NCI-H2227 treated with DMSO at 0.1 percent for 48 hours (cell line): ENCODE measurements at places on chromosomes 1 and 21.

GRCh38 chr1:54886724-54887664 is at the start of gene DHCR24:
DHCR24 (minus strand) TSS chr1:54887195; CDS start chr1:54887119, 76 bp downstream.
- DNase-seq = peak; percentile 88

GRCh38 chr1:201083741-201084140 is 28.5 kb downstream of the CACNA1S start:
- DNase-seq = no peak

- no peak for DNase-seq
These were observed 39.1 kb upstream of the FOXO6 start for GRCh38 chr1:41322101-41322661.

- DNase-seq = no peak
These were observed 24.4 kb downstream of the ELAPOR1 start for GRCh38 chr1:109138358-109138757.

DNA sequence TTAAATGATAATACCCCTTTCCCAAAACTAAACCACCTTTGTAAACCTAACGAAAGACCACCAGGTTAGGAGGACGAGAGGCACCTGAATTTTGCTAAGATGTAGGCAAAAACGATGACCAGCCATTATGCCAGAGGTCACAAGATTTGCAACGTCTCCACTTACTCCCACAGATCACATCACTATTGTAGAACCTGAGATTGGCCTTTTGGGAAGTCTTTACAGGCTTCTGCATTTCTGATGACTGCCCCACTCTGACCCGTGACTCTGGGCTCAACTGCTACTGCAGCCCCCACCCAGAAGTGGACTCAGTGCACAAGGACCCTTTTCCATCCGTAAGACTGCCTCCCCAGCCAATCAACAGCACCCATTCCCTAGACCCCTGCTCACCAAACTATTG is 36.4 kb upstream of the COL6A2 start:
- no peak for DNase-seq

- DNase-seq = no peak
These were observed 22.5 kb upstream of the PKP1 start for GRCh38 chr1:201260648-201261311.

- no peak for DNase-seq
These were observed 18.0 kb downstream of the FAAP20 start for GRCh38 chr1:2176615-2177014.

DNA sequence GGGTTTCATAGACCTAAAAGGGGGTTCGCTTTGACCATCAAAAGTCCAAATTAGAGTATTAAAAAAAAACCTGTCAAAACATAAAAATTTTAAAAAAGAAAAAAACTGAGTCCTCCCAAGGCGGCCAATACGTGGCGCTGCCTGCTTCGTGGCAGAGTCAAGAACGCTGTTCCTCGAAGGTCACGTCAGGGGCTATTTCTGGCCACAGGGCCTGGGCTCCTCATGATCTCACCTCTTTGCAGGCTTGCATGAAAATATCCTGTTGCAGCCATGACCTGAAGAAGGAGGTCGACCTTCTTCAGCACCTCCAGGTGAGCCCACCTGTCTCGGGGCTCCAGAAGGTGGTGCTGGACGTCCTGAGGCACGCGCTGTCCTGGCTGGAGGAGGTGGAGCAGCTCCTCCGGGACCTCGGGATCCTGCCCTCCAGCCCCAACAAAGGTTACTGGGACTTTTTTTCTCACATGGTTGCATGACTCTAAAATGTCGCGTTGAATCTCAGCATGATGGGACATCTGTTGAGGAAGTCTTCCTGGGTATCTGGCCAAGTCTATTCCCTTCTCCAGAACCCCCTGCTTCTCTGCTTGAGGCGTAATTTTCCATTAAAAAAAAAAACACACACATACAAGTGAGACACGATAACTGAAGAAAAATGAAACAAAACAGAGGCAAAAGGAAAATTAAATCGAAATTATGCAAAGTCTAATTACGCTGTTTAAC is 80.4 kb upstream of the EFHD2 start:
- DNase-seq = no peak

DNA sequence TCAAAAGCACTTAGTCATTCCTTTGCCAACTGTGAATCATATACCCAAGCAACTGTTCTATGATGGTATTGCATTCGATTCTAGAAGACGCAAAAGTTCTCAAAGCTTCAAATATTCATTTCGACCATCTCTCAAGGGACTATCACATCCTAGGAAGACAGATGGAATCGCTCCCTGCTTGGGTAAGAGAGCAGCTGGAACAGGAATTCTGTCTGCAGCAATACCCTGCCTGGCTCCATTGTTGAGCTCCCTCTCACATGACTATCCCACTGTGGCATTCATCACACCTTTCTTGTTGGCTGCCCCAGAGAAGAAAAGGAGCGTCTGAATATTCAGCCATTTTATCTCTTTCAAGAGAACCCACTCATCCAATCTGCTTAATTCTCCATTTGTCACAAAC is 397.7 kb downstream of the NTNG1 start:
- no peak for DNase-seq

- DNase-seq = no peak
These were observed 47.6 kb downstream of the PEX14 start for GRCh38 chr1:10522322-10522860.

GRCh38 chr1:119676571-119677206 is 28.6 kb upstream of the ZNF697 start:
- no peak for DNase-seq

DNA sequence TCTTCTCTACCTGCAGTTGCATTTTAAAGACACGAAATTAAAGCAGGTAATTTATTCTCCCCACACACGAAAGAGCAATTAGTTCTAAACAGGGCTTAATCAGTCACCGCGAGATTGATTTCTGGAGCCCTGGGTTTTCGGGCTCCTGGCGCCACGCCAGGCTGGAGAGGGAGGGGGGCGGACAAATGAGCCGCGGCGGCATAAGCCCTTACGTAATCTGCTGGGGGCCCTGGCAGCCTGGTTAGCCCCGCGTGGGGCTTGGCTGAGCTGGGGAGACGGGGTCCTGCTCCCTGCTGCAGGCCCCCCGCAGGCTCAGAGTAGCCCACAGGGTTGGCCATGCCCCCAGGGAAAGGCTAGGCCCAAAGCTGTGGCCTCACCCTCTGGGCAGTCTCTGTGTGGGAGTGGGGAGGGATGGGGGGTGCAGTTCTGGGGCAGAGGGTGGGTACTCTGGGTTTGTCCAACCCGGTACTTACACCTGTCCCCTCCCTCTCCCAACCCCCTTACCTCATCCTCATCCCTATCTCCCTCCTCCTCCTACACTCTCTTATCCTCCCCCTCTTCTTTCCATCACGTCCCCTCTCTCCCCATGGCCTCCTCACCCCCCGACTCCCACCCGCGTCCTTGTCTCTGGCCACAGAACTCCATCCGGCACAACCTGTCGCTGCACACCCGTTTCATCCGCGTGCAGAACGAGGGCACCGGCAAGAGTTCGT is 19.9 kb downstream of the FOXO6 start:
- DNase-seq = peak; percentile 35

- DNase-seq = no peak
These were observed 45.4 kb downstream of the AGPAT3 start for GRCh38 chr21:43910460-43910859.

DNA sequence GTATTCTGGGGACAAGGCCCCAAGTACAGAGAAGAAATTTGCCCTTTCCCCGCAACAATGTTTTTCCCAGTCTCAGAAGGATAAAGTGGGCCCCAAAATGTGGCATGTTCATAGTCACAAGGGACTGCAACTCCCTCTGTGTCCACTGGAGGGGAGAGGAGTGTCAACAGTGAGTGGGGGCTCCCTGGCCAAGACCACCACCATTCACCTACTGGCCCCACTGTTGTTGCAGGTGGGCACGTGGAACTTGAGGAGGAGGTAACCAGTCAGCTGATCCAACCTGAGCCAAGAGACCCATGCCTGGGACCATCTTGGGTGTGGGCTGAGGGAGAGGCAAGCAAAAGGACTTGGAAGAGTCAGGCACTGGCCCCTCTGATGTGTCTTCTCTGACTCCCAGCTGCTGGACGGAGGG is 777 bp downstream of the NUDT17 start:
- DNase-seq = peak; percentile 35

DNA sequence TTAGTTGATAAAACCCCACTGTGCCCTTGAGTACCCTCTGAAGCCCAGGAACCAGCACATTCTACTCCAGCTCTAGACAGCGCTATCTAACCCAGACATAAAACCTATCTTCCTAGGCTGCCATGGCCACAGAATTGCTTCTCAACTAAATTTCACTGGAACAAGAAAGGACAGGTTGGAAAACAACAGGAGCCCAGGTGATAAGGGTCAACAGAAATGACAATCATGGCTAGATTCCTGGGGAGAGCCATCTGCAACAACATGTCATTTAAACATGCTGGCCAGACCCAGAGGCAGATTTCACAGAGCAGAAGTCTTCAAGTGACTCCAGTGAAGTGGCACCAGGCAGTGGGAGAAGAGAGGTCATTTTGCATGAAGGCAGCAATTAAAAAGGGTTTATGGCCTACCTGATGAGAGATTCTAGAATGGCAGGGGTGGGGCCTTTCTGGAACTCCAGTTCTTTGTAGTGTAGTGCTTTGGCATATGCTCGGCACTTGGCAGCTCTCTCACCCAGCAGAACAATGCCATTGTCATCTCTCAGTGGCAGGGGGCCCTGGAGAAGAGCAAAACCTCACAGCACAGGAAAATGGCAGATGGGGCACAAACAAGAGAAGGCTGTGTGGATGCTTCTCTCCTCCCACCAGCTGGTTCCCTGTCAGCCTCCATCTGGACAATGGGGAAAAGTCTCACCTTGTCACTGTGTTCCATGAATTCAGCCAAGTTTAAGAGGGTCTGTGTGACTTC is 9.9 kb downstream of the ANGPTL7 start:
- peak; percentile 96 for DNase-seq

- DNase-seq = no peak
These were observed at the start of gene BCL2L15 for GRCh38 chr1:113887402-113888175. BCL2L15 (minus strand) TSS chr1:113887581; CDS start chr1:113887375, 206 bp downstream.

GRCh38 chr1:236350308-236350707 is 43.8 kb upstream of the EDARADD start:
- no peak for DNase-seq

- no peak for DNase-seq
These were observed 246.4 kb upstream of the POU3F1 start for GRCh38 chr1:38292969-38293368.

- no peak for DNase-seq
These were observed 47.3 kb upstream of the GPR37L1 start for GRCh38 chr1:202075389-202075788.

DNA sequence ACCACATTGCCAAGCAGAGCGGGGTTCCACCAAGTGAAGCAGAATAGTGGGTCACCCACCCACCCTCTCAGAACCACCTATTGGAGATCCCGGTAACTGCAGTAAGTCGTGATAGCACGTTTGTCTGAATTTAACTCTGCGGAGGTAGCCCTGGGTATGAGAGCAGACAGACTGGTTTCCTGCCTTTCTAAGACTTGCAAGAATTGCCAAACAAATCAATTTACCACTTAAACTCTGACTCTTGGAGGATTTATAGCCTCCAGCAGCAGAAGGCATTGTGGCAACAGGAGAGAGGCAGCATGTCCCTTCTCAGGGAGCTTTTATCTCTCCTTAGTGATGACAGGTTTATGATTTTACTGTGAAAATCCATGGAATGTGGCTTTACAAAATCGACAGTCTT is 287.9 kb upstream of the FMN2 start:
- DNase-seq = peak; percentile 77
